ENCODE measurements at places on chromosomes 1 and 21.

DNA sequence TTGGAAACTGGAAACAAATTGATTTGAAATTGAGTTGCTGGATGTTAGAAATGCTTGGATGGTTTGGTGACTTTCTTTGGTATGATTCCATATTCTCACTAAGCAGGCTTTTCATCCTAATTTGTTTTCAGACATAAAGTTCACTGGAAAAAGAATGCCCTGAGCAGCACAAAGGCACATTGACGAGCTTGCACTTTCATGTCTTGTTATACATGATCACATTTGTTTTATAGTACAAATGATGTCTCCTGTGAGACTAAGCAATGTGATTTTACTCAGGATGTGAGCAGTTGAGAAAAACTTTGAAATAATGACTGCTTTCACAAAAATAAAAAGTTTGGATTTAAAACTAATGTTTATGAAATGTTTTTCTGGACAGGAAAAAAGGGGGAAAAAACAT, 63.6 kb downstream of the KCNT2 start:
- DNase-seq: no peak

DNA sequence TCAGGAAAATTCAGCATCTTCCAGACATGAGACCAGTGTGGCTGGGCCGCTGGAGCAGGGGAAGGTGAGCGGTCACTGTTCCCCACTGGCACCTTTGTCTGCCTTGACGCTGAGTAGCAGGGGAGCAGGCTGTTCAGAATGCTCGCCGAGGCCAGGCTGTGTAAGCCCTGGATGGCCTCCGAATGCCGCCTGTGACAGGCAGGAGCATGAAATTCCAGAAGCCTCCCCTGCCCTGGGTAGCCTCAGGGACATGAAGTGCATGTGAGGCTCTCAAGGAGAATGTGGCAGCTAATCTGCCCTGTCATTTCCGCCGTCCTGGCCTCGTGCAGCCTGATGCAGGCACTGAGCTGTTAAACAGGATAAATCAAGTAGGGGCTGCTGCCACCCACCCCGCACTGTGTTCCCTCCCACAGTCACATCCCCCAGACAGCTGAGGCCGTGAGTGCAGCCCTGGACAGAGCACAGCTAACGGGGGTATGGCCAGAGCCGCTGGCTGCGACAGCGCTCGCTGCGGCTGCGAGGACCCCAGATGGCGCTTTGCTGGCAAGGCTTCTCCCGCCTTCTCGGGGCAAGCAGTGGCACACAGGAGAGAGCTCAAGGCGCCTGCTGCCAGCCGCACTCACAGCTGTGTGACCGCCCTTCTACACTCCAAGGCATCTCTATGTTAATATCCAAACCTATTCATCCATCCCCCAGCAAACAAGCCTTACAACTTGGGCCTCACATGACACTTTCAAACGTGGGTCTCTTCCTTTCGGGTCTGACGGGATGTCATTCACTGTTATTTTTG, 105.0 kb upstream of the COL6A1 start:
- DNase-seq: no peak

DNA sequence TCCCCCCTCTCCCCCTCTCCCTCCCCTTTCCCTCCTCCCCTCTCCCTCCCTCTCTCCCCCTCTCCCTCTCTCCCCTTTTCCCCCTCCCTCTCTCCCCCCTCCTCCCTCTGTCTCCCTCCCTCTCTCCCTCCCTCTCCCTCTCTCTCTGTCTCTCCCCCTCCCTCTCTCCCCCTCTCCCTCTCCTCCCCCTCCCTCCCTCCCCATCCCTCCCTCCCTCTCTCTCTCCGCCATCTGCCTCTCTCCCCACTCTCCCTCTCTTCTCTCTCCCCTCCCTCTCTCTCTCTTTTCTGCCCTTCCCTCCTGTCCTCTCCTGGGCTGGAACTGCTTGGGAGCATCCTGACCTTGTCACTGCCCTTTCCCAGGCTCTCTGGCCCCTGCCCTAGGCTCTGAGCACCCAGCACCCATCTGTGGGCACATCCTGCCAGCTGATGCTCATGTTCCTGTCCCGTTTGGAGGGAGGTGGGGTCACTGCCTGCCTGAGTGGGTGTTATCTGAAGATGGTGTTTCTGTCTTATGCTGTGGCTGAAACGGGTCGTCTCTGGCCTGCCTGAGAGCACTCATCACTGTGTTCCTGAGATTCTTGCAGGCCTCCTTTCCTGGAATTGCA, 10.8 kb downstream of the FTCD start:
- DNase-seq: no peak

DNA sequence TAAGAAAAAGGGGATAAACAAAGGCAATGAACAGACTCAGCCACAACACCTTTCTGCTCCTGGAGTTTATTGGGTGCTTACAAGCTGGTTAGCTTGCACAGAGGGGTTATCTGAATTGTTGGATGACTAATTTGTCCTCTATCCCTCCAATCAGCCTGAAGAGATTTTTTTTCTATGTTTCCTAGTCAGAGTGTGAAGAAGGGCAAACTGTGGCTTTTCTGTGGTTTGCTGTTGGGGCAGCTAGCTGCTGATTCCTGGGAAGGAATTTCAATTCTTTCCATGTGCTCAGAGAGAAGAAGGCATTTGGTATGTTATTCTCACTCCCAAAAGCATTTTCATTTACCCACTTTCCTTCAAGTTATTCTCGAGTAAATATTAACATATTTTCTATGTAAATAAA, 48.6 kb downstream of the PCP4 start:
- no peak for DNase-seq

DNA sequence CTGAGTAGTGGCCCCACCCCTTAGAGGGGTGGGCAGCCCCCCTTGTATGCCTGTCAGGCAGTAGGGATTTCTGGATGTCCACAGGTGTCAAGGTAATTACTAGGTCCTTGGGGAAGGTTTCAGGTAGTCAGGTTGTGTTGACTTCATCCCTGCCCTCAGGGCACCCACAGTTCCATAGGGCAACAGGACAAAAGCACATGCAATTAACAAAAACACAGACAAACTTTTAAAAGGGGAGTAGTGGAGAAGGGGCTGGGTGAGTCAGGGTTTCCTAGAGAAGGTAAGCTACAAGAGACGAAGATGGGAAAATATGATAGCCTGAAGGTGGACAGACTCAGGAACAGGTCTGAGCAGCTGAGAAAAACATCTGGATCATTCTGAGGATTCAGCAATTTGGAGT, 14.1 kb downstream of the KRTCAP2 start:
- no peak for DNase-seq

DNA sequence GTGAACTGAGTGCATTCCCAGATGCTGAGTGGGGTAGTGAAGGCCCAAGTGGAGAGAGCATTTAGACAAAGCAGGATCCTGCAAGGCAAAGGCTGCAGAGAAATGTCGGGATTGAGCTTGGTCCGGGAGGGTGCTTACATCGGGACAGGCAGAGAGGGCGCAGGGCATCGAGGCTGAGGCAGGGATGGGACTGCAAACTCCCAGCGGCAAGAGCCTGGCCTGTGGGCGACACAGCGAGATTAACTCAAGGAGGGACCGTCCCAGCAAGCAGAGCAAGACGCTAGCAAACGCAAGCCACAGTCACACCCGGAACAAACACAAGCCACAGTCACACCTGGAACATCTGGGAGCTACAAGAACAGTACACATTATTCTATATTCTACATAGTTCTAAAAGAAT, 537.5 kb downstream of the KIF26B start:
- no peak for DNase-seq

All from H1 (cell line).